ENCODE measurements at places on chromosomes 1 and 21.

DNA sequence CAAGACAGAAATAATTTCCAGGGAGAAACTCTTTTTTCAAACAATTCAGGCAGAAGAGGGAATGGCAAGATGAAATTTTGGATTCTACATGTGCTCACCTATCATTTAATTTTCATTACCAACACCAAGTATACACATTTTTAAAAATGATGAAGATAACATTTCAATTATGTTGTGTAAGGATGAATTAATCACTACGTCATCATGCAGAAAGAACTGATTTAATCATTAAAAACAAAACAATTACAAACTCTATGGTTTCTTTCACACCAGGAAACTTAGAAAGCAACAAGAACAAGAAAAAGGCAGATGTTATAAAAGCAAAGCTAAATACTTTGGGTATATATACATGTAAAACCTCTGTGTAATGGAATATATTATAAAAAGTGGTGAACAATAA, 668.5 kb downstream of the NCAM2 start:
- DNase-seq = no peak

DNA sequence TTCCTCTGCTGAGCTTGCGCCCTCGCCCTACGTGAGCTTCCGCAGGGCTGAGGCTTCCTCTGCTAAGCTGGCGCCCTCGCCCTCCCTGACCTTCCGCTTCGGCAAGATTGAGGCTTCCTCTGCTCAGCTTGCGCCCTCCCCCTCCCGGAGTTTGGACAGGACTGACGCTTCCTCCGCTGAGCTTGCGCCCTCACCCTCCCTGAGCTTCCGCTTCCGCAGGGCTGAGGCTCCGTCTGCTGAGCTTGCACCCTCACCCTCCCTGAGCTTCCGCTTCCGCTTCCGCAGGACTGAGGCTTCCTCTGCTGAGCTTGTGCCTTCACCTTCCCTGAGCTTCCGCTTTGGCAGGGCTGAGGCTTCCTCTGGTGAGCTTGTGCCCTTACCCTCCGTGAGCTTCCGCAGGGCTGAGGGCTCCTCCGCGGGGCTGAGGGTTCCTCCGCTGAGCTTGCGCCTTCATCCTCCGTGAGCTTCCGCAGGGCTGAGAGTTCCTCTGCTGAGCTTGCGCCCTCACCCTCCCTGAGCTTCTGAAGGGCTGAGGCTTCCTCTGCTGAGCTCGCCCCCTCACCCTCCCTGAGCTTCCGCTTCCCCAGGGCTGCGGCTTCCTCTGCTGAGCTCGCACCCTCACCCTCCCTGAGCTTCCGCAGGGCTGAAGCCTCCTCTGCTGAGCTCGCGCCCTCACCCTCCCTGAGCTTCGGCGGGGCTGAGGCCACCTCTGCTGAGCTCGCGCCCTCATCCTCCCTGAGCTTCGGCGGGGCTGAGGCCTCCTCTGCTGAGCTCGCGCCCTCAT, 753.6 kb upstream of the TPTE start:
- DNase-seq = no peak

GRCh38 chr1:242239398-242239797, 240.5 kb upstream of the MAP1LC3C start:
- no peak for DNase-seq

GRCh38 chr1:27603309-27603680, 649 bp downstream of the AHDC1 start:
- no peak for DNase-seq

DNA sequence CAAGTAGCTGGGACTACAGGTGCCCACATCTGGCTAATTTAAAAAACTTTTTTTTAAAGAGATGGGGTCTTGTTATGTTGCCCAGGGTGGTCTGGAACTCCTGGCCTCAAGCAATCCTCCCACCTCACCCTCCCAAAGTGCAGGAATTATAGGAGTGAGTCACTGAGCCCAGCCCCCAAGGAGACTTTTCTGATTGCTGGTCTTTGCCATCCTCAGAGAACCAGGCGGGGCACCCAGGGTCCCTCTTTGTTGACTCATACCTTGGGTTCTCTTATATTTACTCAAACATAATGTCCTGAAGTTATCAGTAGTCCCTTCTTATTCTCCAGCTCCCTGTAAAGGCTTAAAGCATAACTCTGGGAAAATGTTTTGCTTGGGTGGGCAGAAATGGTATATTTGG, 51.1 kb downstream of the KIF26B start:
- no peak for DNase-seq

DNA sequence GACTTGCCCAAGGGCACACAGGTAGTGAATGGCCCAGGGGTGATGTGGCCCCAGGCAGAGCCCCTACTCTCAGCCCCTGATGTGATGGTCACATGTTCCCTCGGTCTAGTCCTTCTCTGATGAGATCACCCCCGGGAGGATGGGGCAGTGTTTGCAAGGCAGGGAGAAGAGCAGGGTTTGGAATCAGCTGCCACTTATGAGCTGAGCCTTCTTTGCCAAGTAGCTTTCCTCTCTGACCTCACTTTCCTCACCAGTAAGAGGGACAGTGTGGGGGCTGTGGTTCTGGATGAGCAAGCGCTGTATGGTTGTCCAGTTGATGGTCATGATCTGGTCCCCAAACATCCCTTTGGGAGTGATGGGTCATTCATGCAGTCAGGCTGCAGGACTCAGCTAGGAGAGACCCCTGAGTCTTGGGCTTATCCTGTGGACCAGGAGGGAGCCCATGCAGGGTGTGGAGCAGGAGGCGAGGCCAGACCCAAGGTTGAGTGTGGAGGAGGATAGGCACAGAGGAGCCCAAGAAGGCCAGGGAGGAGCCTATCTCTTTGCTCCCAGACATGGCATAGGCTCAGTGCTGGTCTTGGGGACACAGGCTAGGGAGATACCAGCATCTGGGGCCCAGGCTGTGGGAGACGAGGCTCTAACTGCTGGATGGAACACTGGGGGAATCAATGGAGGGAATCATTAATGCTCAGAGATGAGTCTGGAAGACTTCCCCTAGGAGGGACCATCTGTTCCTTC, 15.9 kb upstream of the PEAR1 start:
- DNase-seq = no peak

- no peak for DNase-seq
Observed at GRCh38 chr1:7656557-7657215, 114.4 kb upstream of the VAMP3 start.

GRCh38 chr1:10368194-10368593, 30.7 kb upstream of the PGD start:
- DNase-seq = no peak

DNA sequence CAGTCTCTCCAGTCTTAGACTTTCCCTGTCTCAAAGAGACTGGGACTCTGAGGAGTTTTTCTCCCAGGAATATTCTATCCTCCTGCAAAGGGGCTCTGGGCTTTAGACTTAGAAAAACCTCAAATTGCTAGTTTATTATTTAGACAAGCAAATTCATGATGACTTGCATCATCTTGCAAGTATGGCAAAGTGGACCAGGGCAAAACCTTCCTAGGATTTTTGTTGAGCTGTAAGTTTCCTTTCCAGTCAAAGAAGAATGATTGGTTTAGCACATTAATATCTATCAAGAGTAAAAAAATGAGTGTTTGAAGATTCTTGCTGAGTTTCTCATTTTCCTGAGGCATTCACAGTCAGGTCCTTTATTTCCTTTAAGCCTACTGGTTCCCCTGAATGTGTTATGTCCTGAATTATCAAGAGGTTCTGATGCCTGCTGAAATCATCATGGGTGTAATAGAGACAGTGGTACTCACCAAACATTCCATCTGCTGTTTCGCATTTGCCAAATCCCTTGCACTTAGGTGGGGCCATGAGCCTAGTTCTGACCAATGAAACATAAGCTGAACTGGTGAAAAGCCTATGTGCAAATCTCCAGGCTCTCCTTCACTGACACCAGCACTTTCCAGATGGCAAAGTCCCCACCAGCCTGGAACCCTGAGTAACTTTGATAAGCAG, 25.2 kb upstream of the SPAG17 start:
- no peak for DNase-seq

DNA sequence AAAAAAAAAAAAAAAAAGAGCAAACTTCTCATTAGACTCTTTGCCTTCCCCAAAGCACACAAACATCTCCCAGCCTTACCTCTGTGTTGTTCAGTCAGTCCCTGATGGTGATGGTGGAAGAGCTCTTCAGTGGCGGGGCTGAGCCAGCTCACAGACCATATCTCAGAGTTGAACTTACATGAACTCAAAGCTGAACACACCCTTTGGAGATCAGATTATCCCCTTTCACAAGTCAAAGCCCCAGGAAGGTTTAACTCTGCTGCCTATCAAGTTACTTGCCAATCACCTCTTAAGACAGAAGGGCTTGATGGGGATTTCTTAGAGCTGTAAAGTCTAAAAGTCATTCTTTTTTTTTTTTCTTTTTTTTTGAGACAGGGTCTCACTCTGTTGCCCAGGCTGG, 55.2 kb upstream of the L1TD1 start:
- DNase-seq = no peak

- DNase-seq = no peak
Observed at GRCh38 chr1:176193023-176193422, 14.1 kb downstream of the COP1 start.
